ENCODE measurements at places on chromosomes 4 and X.

DNA sequence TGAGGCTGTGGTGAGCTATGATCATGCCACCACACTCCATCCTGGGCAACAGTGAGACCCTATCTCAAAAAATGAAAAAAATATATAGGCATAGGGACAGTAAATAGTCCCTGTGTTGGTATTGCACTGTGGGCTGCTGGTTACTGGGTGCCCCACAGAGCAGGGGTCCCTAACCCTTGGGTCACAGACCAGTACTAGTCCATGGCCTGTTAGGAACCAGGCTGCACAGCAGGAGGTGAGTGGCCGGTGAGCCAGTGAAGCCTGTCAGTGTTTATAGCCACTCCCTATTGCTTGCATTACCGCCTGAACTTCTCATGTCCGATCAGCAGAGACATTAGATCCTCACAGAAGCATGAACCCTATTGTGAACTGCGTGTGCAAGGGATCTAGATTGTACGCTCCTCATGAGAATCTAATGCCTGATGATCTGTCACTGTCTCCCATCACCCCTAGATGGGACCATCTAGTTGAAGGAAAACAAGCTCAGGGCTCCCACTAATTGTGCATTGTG is 106.5 kb downstream of the TNIP2 start:
- no peak for DNase-seq

GRCh38 chrX:121579016-121579760 is 531.8 kb downstream of the GLUD2 start:
- DNase-seq, result peak; percentile 55

DNA sequence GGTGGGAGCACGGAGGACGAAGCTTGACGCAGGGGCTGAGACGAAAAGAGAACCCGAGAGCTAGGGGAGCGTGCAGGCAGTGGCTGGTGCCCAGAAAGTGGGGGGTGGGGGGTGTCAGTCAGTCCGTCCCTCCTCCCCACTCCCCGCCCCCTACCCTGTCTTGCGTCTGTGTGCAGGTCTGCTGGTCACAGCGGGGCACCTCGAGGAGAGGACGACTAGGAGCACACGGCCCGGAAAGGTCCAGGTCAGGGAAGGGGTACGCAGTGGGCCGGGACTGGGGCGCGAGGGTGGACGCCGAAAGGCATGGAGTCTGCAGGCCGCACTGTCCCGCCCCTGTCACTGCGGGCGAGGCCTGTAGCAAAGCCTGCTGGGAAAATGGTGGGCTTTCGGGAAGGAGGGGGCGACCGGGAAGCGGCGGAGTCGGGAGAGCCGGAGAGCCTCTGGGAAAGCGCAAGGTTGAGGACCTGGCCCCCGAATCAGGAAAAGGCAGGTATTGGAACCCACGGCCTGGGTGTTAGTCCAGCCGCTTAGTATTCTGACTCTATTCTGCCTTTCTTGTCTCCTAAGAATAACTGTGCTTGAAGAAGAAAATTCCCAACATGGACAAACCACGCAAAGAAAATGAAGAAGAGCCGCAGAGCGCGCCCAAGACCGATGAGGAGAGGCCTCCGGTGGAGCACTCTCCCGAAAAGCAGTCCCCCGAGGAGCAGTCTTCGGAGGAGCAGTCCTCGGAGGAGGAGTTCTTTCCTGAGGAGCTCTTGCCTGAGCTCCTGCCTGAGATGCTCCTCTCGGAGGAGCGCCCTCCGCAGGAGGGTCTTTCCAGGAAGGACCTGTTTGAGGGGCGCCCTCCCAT is 769 bp downstream of the TCEAL1 start:
- peak; percentile 11 for DNase-seq

- DNase-seq, result no peak
Measured at GRCh38 chr4:87644286-87644685, 5.8 kb upstream of the DMP1 start.

GRCh38 chr4:71609167-71609566 is 174.7 kb downstream of the GC start:
- no peak for DNase-seq

DNA sequence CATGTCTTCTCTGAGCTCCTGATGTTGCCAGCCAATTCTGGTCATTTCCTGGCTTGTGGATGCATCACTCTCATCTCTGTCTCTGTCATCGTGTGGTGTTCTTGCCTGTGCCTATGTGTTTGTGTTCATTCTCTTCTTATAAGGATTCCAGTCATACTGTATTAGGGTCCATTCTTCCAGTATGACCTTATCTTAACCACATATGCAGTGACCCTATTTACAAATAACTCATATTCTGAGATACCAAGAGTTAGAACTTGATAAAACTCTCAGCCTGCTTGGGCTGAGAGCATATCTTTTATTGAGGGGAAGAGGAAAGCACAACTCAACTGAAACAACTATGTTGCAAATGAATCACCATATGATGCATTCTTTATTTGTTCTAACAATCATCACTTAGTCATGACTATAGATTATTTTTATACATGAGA is 189.0 kb upstream of the ANXA10 start:
- DNase-seq, result no peak

- peak; percentile 29 for DNase-seq
Measured at GRCh38 chrX:115898382-115899001, 272.1 kb upstream of the AGTR2 start.
